ENCODE measurements at places on chromosomes 3 and 15.

DNA sequence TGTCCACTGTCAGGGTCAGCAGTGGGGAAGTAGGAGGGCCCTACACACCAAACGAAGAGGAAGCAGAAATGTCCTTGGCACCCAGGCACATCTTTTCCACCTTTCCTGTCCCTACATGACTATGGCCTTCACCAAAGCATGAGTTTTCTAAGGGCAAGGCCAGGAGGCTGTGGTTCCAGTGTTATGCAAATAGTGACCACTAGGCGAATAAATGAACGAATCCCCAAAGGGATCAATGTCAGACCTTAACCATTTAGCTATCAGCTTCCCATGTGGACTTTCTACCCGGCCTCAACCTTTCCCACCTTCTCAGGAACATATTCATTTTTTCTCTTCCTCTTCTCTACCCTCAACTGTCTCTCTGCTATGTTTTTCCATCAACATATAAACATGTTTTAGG lies 63.1 kb downstream of the NTRK3 start:
- no peak overlapping the region for H3K4me3 ChIP-seq
- DNase-seq, result no peak
- no peak overlapping the region for H3K27ac ChIP-seq
- H3K4me1 ChIP-seq, result no peaks in the 10 kb centered on the region
- H3K36me3 ChIP-seq, result no peaks in the 10 kb centered on the region
- no peaks in the 10 kb centered on the region for H3K27me3 ChIP-seq

GRCh38 chr15:70820214-70820613 lies 33.7 kb downstream of the LARP6 start:
- no peaks in the 10 kb centered on the region for H3K36me3 ChIP-seq
- no peak overlapping the region for H3K4me3 ChIP-seq
- peaks cover 5% of the 10 kb centered on the region for H3K27me3 ChIP-seq
- no peak for DNase-seq
- H3K27ac ChIP-seq, result no peak overlapping the region

- H3K27me3 ChIP-seq, result peaks cover 2% of the 10 kb centered on the region
- DNase-seq, result peak; percentile 84
- H3K36me3 ChIP-seq, result peaks cover 37% of the 10 kb centered on the region
- H3K4me3 ChIP-seq, result peak overlapping the region; percentile 44
- peaks cover 59% of the 10 kb centered on the region for H3K4me1 ChIP-seq
Measured at GRCh38 chr15:75067123-75067830, 43.9 kb downstream of the PPCDC start.

- H3K4me3 ChIP-seq, result no peak overlapping the region
- H3K4me1 ChIP-seq, result no peaks in the 10 kb centered on the region
- DNase-seq, result no peak
- H3K27me3 ChIP-seq, result peaks cover 5% of the 10 kb centered on the region
Measured at GRCh38 chr3:137150825-137151224, 193.0 kb downstream of the IL20RB start.

DNA sequence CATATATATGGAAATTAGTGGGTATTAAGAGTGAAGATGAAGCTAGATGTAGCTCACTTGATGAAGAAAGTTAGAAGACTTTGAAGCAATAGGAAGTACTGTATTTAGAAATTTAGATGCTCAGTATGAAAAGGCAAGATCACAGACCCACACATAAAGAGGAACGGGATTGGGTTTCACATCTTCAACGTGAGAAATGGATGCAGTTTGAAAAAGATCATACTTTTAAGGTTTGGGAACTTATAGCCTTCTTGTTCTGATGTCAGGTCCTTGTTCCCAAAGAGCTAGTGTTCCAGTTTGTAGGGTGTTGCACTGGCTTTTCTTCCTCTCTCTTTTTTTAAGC lies 16.7 kb downstream of the AP3S2 start:
- no peak for DNase-seq
- no peak overlapping the region for H3K27ac ChIP-seq
- peaks cover 16% of the 10 kb centered on the region for H3K36me3 ChIP-seq

DNA sequence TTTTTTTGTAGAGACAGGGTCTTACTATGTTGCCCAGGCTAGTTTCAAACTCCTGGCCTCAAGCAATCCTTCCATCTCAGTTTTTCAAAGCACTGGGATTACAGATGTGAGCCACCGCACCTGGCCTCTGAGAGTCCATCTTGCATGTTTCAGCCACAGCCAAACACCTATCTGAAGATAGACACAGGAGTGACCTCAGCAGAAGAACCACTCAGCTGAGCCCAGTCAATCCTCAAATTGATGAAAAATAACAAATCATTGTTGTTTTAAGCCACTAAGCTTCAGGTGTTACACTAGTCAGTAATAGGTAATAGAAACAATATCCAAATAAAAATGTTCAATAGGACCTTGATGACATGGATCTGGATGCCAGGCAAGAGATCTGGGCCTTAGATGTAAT lies 38.3 kb upstream of the MITF start:
- no peak overlapping the region for H3K27ac ChIP-seq
- no peaks in the 10 kb centered on the region for H3K27me3 ChIP-seq
- H3K36me3 ChIP-seq, result no peaks in the 10 kb centered on the region
- no peak for DNase-seq

GRCh38 chr3:37443363-37444035 lies 269.1 kb upstream of the LRRFIP2 start:
- no peaks in the 10 kb centered on the region for H3K36me3 ChIP-seq
- no peak overlapping the region for H3K4me3 ChIP-seq
- no peak overlapping the region for H3K27ac ChIP-seq
- peaks cover 22% of the 10 kb centered on the region for H3K27me3 ChIP-seq

- H3K4me1 ChIP-seq, result no peaks in the 10 kb centered on the region
- H3K27ac ChIP-seq, result no peak overlapping the region
- no peaks in the 10 kb centered on the region for H3K27me3 ChIP-seq
- no peak overlapping the region for H3K4me3 ChIP-seq
- DNase-seq, result peak; percentile 26
Measured at GRCh38 chr3:148309390-148310035, 388.2 kb upstream of the AGTR1 start.

DNA sequence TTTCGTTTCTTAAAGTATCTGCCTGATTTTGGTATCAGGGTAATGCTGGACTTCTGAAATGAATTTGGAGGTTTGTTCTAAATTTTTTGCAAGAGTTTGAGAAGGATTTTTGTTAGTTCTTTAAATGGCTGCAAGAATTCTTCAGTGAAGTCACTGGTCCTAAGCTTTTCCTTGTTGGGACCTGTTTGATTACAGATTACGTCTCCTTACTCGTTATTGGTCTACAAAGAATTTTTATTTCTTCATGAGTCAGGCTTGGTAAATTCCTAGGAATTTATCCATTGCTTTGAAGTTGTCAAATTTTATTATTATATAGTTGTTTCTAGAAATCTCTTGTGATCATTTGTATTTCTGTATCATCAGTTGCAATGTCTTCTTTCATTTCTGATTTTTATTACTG lies 196.0 kb downstream of the DPH6 start:
- H3K27ac ChIP-seq, result no peak overlapping the region
- H3K36me3 ChIP-seq, result no peaks in the 10 kb centered on the region
- H3K4me1 ChIP-seq, result no peaks in the 10 kb centered on the region
- no peak for DNase-seq

DNA sequence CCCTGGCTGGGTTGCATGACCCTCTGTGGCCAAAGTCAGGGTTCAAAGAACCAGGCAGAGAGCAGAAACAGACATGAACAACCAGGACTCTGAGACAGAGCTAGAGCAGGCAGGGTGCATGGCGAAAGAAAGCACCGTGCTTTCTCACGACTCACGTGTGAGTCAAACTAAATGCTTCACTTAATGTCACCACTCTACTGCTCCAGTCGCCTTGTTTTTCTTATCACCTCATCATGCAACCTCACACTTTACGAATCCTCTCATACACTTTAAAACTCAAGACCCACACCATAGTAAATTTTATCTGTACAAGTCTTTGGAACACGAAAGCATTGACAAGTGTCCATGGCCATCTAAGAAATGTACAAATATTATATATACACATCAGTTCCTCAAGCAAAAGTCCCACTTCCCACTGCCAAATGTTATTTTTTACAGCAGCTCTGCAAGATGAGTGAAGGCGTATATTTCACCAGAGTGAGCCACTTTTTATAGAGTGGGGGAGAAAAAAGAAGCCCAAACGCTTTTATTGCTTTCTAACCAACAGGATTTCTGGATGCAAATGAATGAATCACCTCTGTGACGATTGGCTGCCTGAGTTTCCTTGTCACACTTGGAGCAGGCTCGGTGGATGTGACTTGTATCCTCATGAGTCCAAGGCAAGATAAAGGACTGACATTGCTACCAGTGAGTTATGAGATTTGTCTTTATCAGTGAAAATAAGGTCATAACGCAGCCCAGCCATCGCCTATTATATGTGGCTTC lies 16.0 kb upstream of the MEGF11 start:
- peaks cover 13% of the 10 kb centered on the region for H3K27me3 ChIP-seq
- H3K36me3 ChIP-seq, result no peaks in the 10 kb centered on the region
- no peak overlapping the region for H3K27ac ChIP-seq
- H3K4me3 ChIP-seq, result no peak overlapping the region

DNA sequence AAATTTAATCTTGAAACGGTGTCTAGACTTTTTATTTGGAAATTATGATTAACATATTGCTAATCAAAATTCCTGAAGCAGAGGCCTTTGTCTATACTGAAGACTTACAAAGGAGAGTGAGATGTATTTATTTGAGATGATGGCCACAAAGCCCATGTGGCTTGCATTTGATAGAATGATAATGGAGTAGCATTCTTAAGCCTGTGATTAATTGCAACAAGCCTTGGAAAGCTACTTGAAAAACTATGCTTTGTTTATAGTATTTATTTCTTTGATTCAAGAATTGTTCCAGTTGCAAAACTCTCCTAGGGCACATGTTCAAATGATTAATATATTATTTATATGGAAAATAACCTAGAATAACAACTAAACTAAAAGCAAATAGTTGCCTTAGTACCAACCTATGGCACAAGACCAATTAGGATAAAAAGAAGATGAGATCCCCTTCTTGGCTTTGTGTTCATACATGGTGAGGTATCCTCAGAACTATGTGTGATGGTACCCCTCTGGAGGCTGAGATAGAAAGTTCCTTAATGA lies 244.1 kb upstream of the TBL1XR1 start:
- no peak overlapping the region for H3K4me3 ChIP-seq
- DNase-seq, result no peak
- H3K36me3 ChIP-seq, result no peaks in the 10 kb centered on the region
- H3K27ac ChIP-seq, result no peak overlapping the region
- no peaks in the 10 kb centered on the region for H3K27me3 ChIP-seq
- no peaks in the 10 kb centered on the region for H3K4me1 ChIP-seq

DNA sequence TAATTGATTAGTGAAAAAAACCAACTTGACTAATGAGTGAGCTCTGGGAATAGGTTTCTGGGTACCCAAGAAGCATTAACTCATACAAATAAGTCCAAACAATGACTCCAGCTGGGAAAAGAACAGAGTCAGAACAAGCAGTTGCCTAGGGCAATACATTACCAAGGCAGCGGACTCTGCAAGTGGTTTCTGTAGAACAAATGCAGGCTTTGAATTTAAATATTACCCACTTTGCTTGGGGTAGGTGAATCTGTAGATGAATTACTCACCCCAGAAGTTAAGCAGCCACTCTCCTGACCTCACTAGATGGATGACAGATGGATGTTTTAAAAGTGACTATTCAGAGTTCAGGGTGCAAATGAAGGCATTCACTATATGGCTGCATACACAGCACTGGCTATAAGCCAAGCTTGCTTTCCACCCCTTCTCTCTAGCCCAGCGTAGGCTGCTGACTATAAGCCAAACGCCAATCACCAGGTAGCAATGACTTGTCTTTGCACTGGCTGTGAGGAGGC lies 73.1 kb upstream of the BHLHE40 start:
- no peak overlapping the region for H3K4me3 ChIP-seq
- peaks cover 7% of the 10 kb centered on the region for H3K36me3 ChIP-seq
- H3K27ac ChIP-seq, result no peak overlapping the region
- no peak for DNase-seq

DNA sequence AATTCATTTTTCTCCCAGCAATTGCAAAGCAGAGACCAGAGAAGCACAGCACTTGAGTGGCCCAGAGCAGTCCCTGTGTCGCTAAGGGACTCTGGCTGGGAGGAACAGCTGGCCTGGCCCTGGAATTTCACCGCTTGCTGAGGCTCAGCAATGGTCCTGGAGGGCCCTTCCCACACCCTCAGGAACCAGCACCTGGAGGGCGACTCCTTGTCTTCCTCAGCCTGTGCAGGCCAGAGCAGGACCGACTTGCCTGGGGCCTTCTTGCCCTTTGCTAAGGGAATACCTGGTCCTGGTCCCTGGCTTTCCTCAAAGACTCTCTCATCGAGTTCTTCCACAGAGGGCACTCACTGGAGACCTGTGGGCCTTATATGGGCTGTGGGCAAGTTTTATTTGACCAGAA lies 294.6 kb downstream of the RPLP1 start:
- H3K27me3 ChIP-seq, result peaks cover 4% of the 10 kb centered on the region
- peaks cover 70% of the 10 kb centered on the region for H3K4me1 ChIP-seq
- H3K4me3 ChIP-seq, result no peak overlapping the region
- no peak for DNase-seq
- H3K36me3 ChIP-seq, result peaks cover 22% of the 10 kb centered on the region

- DNase-seq, result no peak
- H3K27me3 ChIP-seq, result peaks cover 3% of the 10 kb centered on the region
- H3K4me1 ChIP-seq, result no peaks in the 10 kb centered on the region
- H3K4me3 ChIP-seq, result no peak overlapping the region
Measured at GRCh38 chr3:137165117-137165806, 207.5 kb downstream of the IL20RB start.

DNA sequence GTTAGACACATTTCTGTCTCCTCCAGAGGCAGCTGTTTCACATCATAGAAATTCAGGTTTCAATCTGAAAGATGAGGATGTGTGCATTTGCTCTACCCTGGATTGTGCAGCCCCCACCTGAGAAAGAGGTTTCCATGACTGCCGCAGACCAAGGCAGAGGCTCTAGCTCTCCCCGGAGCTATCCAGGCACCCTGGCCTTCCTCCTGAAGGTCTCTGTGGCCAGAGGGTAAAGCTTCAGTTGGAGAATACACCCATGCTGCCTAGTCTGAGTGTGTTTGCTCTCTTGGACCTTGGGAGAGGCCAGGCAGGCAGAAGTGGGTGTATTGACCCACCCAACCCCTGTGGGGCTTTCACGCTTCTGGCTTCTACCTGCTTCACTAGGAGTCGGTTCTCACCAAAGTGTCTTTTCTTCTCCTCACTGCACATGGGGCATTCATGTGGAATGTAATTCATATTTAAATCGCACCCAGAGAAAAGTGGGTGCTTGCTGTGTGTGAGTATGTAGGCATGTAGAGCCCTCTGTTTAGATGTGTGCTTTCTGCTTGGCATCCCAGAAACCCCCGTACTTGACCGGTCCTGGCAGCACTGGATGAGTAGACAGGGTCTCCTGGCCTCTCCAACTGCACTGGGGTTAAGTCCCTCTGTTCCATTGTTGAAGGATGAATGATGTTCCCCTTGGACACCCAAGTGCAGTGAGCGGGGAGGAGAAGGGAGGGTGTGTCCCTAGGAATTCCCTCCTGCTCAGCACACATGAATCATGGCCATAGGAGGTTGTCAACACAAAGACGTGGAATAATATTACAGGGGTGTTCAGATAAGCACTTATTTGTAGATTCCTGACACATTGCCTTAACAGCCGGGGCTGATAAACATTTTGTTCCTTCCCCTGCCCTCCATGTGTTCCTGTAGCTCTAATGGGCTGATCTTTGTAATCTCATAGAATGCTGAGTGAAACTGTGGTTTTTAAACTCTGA lies 20.3 kb upstream of the RAB6B start:
- no peaks in the 10 kb centered on the region for H3K36me3 ChIP-seq
- no peak for DNase-seq
- H3K4me1 ChIP-seq, result no peaks in the 10 kb centered on the region
- H3K27me3 ChIP-seq, result peaks cover 22% of the 10 kb centered on the region
- no peak overlapping the region for H3K27ac ChIP-seq

GRCh38 chr3:198028718-198029117 lies 68.7 kb downstream of the LMLN start:
- H3K27me3 ChIP-seq, result no peaks in the 10 kb centered on the region
- no peaks in the 10 kb centered on the region for H3K4me1 ChIP-seq
- no peak overlapping the region for H3K27ac ChIP-seq

Data from activated CD8-positive, alpha-beta T cell treated with anti-CD3 and anti-CD28 coated beads, Interleukin-2, amount 10 ng/mL, durations not matched to agents 7 days and 5 days (primary cell).